ENCODE measurements at places on chromosomes 2 and 18.

DNA sequence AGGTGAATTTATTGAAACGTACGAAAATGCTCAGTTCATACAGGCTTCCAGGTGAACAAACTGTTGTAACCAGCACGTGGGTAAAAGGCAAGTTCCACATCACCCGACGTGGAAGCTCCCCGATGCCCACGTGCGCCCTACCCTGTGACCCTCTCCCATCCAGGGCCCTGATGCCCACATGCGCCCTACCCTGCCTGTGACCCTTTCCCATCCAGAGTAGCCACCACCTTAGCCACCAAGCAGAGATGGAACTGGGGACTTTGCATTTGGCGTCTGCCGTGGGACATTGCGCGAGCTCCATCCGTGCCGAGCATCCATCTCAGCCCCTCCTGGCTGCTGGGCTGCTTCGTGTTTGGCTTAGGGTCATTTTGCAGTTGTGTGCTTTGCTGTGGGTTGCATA, 37.5 kb downstream of the ANO7 start:
- DNase-seq: no peak

- DNase-seq: no peak
Observed at GRCh38 chr2:38165698-38166097, 89.7 kb upstream of the CYP1B1 start.

- DNase-seq: no peak
Observed at GRCh38 chr2:74742471-74742870, 88.4 kb downstream of the SEMA4F start.

DNA sequence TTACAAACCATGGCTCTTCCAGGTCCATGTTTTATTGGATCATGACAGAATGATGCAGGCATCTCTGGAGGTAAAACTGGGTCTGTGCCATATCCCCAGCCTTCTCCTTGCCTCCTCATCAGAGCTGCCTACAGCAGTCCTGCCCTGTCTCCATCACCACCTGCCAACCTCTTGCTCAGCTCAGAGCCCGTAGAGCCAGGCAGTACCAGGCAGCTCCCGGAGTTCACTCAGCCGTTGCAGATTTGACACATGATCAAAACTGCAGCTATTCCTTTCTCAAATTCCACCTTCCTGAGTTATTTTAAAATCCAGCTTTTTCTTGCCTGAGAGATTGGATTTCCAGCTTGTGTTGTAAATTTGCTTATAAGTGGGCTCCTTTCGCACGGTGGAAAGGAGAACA, 218.2 kb upstream of the CELF4 start:
- no peak for DNase-seq

GRCh38 chr2:168097431-168097830, 150.0 kb downstream of the STK39 start:
- no peak for DNase-seq

GRCh38 chr2:239884051-239884405, 141.1 kb downstream of the NDUFA10 start:
- DNase-seq: no peak

DNA sequence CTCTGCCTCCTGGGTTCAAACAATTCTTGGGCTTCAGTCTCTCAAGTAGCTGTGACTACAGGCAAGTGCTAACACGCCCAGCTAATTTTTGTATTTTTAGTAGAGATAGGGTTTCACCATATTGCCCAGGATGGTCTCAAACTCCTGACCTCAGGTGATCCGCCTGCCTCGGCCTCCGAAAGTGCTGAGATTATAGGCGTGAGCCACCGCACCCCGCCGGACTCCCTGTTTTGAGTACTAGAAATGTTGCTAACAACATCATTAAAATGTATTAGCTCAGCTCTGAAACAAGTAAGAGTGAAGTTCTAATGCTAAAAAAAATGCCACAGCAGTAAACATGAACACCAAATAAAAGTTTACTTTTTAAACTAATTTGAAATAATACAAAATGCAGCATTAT, 937.7 kb downstream of the CPS1 start:
- DNase-seq: no peak

DNA sequence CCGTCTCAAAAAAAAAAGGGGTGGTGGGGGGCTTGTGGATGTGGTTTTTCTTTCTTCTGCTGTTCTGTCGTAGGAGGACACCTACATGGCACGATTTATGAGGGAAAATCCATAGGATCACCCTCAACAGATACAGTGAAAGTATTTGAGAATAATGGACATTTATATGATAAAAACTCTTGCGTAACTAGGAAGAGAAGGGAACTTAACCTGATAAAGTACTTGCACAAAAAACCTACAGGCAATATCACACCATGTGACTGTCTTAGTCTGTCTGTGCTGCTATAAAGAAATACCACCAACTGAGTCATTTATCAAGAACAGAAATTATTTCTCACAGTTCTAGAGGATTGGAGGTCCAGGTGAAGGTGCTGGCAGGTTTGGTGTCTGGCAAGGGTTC, 21.8 kb upstream of the LAMA1 start:
- no peak for DNase-seq

DNA sequence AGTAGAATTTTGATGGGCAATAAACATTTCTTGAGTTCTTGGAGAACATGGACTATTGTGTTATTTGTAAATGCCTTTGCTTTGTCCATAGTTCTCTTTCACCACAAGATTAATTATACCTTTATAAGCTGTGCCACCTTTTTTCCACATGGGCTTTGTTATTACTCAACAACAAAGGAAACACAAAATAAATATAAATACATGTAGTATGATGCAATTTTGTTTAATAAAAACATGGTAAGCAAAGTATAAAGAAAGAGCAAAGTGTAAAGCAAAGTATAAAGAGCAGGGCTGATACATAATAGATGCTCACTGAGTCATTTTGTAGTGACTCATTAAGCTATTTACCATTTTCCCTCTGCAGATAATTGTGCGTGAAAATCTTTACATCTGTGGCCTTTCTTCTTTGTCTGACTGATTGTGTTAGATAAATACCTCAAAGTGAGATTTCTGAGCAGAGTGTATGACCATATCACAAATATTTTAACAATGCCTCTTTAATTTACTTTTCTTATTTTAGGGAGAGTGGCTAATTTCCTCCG, 80.9 kb downstream of the CERS6 start:
- no peak for DNase-seq

DNA sequence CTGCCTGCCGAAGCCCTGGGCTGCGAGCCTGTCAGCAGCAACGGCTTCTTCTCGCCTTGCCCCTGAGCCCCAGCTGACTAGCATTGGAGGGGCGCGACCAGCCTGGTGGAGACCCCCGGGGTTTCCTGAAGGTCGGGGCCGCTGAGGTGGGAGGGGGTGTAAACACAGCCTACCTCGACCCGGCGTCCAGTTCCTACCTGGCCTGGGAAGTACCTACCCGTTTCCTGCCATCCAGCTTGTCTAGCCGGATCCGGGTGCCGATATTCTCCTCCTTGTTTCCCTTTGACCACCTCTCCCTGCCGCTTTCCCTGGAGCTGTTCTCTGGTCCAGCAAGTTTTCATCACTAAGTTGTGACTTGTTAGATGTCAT, 511 bp downstream of the MOB4 start:
- no peak for DNase-seq

DNA sequence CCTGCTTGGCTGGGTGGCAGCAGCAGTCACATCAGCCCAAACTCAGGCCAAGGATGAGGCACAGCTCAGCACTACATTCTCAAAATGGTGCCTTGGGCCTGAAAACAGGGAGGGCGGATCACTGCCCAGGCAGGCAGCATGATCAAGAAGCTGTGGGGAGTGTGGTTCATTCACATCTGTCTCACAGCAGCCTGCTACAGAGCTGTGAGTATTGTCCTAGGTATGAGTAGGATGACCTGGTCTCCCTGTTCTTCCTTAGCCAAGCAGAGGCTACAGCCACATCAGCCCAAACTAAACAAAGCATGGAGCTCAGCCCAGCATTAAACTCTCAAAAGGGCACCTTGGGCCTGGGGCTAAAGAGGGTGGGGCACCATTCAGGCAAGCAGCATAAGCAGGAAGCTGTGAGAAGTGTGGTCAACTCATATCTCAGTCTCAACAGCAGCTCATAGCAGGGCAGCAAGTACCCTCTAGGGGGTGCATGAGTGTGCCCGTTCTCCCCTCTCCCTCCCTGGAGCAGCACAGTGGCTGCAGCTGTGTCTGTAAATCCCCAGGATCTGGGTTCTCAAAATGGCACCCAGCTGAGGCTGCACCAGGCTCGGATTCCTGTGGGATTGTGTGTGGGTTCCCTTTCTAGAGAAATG, 139.6 kb downstream of the TRABD2A start:
- DNase-seq: no peak

DNA sequence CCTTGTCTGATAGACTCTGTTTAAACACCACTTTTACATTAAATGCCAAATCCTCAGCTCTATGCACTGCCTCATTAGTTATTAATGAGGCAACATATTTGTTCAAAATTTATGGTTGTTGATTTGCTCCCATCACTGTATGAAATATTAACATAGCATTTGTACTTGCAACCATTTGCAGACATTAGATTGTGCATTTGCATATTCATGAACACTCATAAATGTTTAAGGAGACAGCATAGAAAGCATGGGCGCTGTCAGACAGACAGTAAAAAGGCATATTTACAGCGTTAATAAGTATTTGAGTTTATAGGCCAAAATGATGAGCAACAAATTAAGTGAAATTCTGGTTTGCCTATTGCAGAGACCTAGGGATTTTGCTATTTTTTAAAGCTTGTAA, 502.3 kb downstream of the TXNL1 start:
- DNase-seq: no peak

GRCh38 chr2:135913727-135914365, 37.6 kb upstream of the MCM6 start:
- peak; percentile 28 for DNase-seq

DNA sequence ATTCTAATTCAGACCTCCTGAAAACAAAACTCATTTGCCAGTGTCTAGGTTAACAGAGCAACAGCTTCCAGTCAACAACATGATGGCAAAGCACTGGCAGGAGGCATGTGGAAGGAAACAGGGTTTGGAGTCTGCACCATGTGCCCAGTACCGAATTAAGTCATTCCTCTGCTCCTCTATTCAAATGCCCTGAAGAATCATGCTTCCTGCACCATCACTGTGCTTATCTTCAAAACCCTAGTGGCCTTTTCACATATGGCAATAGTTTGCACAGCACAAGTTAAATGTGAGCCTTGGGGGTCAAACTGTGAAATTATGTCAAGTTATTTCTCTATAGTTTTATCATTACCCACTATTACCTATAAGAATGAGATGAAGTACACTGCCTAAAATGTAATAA, 75.4 kb upstream of the GRB14 start:
- no peak for DNase-seq

- no peak for DNase-seq
Observed at GRCh38 chr2:212448698-212449097, 89.9 kb downstream of the ERBB4 start.

DNA sequence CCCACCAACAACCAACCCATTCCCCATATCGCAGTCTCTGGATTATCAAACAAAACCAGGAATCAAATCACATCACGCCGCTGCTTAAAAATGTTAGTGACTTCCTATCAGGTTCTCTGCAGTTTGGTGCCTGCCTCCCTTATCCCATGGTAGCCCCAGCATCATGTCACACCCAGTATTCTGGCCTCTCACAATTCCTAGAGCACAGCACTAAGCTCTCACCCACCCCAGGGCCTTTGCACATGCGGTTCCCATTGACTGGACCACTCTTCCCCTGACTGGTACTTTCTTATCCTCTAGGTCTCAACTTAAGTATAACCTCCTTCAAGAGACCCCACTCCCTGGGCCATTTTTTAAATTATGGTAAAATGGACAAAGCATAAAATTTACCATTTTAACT, 12.8 kb downstream of the ATP8B1 start:
- no peak for DNase-seq

GRCh38 chr2:30670453-30670852, 136.8 kb downstream of the CAPN13 start:
- DNase-seq: no peak

DNA sequence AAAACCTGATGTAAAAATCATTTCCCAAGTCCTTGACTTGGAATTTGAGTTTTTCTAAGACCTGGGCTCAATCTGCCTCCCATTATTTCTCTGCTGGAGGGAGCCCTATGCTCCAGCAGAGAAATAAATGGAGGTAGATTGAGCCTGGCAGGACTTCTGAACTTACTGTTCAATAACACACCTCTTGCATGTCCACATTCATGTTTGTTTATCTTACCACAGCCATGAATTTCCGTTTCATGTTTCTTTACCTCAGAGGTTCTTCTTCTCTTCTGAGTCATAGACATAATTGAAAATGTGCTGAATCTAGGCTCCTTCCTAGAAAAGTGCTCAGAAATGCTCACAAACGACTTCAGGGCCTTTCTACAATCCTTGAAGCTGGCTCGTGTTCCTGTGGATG, 170.8 kb downstream of the PMAIP1 start:
- DNase-seq: no peak

- DNase-seq: peak; percentile 33
Observed at GRCh38 chr2:60852282-60852860, 29.0 kb upstream of the REL start.

- no peak for DNase-seq
Observed at GRCh38 chr2:155151945-155152344, 453.4 kb downstream of the KCNJ3 start.

DNA sequence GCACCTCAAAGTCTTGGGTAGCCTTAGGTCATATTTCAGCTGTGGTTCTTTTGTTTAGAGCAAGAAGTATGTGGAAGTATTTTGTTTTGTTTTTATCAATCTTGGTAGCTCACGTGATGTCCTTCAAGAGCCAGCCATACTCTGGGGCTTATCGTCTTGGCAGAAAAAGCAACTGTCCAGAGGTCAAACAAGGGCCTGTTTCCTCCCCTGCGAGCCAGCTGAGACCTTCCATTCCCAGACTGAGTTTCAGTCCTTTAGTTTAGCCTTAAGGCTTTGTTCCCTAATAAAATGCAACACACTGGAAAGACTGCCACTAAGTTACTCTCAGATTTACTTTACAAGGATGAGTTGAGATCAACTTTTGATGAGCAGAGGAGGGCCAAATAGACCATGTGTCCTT, 63.5 kb downstream of the TXNL1 start:
- no peak for DNase-seq

DNA sequence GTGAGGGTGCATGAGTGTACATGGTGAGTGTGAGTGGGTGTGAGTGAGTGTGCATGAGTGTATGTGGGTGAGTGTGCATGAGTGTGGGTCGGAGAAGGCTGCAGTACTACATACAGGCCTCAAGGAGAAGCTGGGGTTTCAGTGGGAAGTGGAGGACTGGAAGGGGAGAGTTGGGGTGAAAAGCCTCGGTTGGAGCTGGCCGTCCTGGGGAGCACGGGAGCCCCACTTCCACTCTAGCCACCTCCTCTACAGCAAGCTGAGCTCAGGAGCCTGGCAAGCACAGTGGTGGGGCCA, 68.7 kb upstream of the HPCAL1 start:
- DNase-seq: no peak

- no peak for DNase-seq
Observed at GRCh38 chr2:118112771-118113334, 24.6 kb downstream of the INSIG2 start.

DNA sequence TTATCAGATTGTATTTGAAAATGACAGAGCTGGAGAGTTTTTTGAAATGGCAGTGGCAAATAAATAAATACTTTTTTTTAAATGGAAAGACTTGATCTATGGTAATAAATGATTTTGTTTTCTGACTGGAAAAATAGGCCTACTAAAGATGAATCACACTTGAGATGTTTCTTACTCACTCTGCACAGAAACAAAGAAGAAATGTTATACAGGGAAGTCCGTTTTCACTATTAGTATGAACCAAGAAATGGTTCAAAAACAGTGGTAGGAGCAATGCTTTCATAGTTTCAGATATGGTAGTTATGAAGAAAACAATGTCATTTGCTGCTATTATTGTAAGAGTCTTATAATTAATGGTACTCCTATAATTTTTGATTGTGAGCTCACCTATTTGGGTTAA, 30.9 kb downstream of the CD28 start:
- DNase-seq: no peak

Data from GF-D8 (cell line).